Brain pericyte (primary cell): ENCODE measurements at places on chromosomes 4 and X.

GRCh38 chrX:55524487-55524886, 34.8 kb upstream of the USP51 start:
- DNase-seq = no peak

DNA sequence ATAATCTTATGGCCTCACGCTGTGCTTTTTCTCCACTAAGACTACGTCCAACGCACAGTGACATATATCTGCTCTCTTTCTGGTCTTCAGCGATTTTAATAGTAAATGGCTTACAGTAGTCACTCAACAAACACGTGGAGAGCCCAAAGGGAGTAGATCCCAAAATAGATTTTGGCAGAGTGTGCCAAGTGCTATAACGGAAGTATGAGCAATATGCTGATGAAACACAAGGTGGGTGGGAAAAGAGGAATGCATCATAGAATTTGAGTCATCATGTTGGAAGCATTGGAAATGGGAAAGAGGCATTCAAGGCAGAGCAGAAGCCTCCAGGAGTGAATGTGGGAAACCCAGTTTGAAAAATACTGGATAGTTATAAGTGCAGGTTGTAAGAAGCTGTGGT, 129.1 kb upstream of the LDB2 start:
- DNase-seq = peak; percentile 17

GRCh38 chr4:184165291-184165690, 52.4 kb downstream of the ENPP6 start:
- no peak for DNase-seq

DNA sequence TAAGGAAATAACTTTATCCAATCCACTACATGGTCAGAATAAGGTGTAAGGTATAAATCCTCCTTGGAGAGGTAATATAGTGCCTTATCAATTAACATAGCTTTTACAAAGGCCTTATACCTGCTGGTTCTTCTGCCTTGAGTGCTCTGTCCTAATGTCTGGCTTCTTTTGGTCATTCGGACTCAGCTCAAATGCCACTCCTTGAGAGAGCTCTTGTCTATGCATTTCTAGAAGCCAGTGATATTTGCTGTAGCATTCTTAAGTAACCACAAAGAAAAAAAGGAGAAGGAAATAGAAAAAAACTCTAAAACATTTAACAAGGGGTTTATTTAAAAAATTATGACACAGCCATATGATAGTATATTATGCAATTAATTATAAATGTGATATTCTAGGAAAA, 444.8 kb upstream of the SLIT2 start:
- DNase-seq = no peak

GRCh38 chrX:27731962-27732361, 75.8 kb upstream of the MAGEB10 start:
- DNase-seq = no peak

DNA sequence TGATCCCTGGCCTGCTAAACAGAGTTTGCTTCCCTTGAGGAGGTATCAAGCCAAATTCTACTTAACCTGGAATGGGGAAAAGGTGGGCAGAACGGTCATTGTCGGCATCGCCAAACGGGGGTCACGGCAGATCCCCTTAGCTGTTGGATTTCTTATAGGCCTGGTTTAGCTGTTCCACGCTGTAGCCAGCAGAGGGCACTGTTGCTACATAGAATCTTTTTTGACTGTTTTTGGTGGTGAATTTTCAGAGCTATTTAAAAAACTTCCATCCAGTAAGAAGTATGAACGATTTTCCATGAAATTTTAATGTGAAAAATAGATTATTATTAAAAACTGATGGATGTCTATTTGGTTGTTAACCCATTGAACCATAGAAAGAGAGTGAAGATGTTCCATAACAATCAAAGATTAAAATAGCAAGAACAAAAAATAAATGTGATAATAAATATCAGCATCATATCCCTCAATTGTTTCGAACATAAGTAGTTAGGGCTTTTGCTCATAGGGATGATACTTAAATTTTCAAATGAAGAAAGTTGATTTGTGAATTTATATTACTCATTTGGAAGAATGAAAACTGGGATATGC, 56.6 kb downstream of the LINC00632 start:
- no peak for DNase-seq

DNA sequence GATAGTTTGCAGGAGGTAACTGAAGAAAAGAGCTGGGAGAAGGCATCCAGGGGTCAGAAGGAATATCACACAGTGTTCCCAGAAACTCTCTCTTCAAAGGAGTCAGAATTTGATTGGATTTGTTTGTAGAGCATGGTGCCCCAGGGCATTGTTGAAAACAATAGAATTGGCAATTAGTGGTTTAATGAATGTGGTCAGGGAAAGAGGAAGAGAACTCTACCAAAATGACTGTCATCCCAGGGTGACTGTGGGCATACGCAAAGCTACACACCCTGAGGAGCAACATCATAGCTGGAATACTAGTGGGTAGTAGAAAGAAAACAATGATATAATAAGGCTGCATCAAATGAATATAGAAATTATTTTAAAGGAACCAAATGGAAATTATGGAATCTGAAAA, 21.5 kb downstream of the TNIP2 start:
- DNase-seq = no peak

GRCh38 chr4:36921476-36922216, 322.9 kb upstream of the NWD2 start:
- DNase-seq = no peak

GRCh38 chrX:121260596-121261240, 213.3 kb downstream of the GLUD2 start:
- no peak for DNase-seq

GRCh38 chr4:176099314-176099713, 33.7 kb downstream of the WDR17 start:
- DNase-seq = no peak

DNA sequence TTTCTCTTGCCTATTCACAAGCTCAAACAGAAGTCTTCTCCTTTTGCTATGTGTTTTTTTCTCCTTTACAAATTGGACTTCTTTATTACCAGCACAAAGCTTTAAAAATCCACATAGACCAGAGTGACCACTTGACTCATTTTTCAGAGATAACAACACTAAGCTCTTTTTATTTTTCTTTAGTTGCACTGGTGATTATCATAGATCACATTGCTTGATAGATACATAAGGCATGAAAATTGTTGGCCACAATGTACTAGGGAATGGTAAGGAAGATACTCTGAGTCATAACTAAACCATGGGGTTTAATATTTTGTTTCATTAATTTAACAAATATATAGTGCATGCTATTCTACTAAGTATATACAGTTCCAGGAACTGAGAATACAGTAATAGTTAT, 159.0 kb downstream of the GASK1B start:
- DNase-seq = no peak

GRCh38 chr4:77601614-77602187, 3.9 kb upstream of the CXCL13 start:
- no peak for DNase-seq

DNA sequence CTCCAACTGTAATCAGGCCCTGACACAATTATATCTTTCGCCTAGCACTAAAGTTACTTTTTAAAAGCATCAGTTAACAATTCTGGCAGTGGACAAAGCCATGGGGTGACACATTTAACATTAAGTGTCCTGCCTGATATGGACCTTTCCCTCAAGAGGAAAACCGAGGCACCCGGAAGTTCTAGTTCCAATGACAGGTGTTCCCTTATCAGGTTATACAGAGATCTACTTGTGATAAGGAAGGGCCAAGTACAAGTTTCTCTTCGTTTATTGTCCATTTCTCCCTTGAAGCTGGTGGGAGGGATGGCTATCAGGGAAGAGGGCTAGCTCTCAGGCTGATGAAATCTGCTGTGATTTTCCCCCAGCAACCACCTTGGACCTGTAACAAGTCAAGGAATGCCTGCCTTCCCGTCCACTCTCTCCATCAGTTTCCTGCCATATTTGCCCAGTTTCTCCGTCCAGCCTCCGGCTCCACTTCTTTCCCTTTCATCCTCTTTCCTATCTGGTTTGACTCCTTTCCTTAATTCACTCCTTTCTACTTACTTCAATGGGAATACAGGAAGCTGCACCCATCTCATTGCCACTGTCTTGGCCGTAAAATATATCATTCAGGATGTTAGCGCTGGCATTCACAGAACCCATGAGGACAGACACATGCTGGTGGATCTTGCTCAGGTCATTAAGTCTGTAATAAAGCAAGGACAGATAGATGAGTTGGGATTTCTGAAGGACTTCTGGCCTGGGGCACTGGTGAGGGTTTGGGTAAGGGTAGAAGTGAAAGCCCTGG, 95.0 kb downstream of the DGKK start:
- no peak for DNase-seq

DNA sequence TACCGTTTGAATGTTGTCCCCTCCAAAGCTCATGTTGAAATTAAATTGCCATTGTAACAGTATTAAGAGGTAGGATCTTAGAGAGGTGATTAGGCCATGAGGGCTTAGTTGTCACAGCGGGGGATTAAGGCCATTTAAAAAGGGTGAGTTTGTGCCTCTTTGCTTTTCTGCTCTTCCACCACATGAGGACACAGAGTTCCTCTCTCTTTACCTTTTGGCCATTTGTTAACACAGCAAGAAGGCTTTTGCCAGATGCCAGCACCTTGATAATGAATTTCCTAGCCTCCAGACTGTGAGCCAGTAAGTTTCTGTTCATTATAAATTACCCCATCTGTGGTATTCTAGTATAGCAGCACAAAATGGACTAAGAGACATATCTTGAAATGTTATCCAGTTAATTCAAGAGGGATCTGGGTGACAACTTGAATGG, 7.8 kb upstream of the HERC3 start:
- DNase-seq = no peak

DNA sequence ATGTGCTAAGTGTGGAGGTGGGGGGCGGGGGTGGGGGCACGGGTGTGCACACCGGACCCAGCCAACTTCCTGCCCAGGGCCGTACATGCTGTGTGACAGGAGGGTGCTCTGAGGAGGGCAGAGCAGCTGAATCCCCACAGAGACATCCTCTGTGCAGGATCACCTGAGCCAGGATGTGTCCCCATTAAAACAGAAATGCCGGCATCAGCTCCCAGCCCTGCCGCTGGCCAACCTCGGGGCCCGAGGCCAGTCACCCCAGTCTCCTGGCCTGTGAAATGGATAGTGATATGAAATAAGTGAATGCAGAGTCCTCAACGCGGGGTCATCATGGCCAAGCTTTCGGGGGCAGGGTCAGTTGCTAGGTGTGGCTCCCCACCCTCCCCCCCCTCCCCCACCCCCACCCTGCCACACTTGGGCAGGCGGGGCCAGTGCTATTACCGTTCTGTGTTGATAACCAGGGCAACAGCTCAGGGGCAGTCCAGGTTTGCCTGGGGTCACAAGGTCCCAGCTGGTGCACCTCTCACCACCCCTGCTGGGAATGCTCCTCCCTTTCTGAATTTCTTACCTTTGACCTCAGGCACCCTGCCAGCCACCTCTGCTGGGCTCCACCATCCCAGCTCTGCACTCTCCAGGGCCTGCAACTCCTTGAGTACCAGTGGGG, 227.2 kb upstream of the PSAPL1 start:
- DNase-seq = no peak

GRCh38 chrX:150227873-150228410, 135.2 kb upstream of the MAMLD1 start:
- no peak for DNase-seq

GRCh38 chrX:71604796-71605568, 13.3 kb downstream of the CXCR3 start:
- DNase-seq = no peak

GRCh38 chrX:140495739-140496138, 9.1 kb downstream of the SOX3 start:
- no peak for DNase-seq

DNA sequence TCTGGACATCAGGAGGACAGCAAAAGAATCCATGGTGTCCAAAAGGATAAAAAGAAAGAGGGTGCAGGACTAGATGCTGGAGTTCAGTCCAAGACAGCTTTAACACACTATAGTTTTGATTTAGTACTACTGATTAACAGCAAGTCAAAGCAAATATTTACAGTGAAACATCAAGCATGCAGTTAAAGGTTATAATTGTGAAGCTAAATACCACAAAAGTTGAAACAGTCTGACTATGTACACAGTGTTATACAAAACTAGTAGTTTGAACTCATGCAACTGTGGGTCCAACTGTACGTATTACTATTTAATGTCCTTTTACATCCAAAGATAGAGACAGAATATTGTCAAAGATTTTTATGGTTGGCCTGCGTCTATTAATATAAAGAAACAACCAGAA, 57.6 kb downstream of the CHIC2 start:
- DNase-seq = no peak

DNA sequence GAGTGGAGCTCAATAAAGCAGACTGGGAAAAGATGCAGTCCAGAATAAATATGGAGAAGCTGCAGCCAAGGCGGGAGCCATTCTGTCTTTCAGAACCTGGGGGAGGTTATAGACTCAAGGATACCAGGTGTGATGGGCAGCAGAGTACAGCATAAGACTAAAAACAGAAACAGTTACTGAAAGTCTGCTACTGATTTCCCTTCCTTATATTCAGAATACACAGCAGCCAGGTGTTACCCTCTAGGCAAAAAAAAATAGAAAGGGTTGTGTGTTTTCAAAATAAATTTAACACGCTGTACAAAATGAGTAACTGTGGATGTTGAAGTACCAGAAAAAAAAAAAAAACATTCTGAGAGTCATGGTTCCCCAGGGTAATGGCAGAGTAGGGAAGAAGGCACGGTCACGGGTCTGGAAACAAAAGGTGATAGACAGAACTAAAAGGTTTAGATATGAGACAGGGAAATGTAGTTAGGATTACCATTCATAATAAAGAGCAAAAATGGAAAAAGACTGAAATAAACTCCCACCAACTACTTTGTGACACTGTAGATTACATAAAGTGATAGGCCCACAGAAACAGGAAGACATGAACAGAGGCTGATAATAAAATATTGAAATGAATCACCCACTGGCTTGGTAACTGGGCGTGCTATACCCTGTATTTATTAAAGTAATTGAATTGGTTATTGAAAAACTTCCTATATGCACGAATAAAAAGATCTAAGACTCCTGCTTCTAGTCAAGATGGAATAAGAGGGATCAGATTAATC, 10.8 kb upstream of the HHIP start:
- no peak for DNase-seq

DNA sequence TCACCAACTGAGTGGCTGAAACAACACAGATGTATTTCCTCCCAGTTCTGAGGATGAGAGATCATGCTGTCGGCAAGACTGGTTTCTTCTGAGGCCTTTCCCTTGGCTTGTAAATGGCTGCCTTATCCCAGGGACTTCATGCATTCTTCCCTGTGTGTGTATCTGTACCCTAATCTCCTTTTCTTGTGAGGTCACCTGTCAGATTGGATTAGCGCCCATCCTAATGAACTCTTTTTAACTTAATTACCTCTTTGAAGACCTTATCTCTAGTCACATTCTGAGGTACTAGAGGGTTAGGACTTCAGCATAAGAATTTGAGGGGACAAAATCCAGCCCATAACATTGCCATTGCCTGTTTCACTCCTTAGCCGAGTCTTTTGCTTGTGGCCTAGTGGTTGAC, 59.5 kb upstream of the TMEM150C start:
- no peak for DNase-seq
